ENCODE measurements at places on chromosomes 16 and 17. TPM values are rescaled to one million over a fixed set of nuclear protein-coding genes. Genes with fewer than 3 reads are reported as not detected.

The VPS4A gene
- total RNA-seq, result 22.0 TPM

The CENPN gene
- total RNA-seq, result 36.1 TPM

The BAHCC1 gene
- total RNA-seq, result 9.0 TPM

The CCL8 gene
- total RNA-seq, result 0.89 TPM

The TCF25 gene
- 165 TPM for total RNA-seq

The OR4D1 gene
- total RNA-seq, result not detected

The SLC35G6 gene
- total RNA-seq, result not detected

The SLC16A3 gene
- 359 TPM for total RNA-seq

The ZNF423 gene
- under 0.01 TPM for total RNA-seq

The MYH8 gene
- total RNA-seq, result 0.09 TPM

The DPEP3 gene
- not detected for total RNA-seq

The USP22 gene
- total RNA-seq, result 279 TPM

The LCAT gene
- 6.5 TPM for total RNA-seq

The CDH13 gene
- total RNA-seq, result 293 TPM

The TELO2 gene
- total RNA-seq, result 12.8 TPM

The ABCC12 gene
- total RNA-seq, result not detected

The MED13 gene
- total RNA-seq, result 50.1 TPM

The TAF15 gene
- total RNA-seq, result 78.4 TPM

The IL34 gene
- 1.9 TPM for total RNA-seq

The CYGB gene
- 7.1 TPM for total RNA-seq

The SLC47A1 gene
- not detected for total RNA-seq

The CLEC18B gene
- 3.9 TPM for total RNA-seq

The TMC5 gene
- total RNA-seq, result not detected

The ZFHX3 gene
- 11.3 TPM for total RNA-seq

The TBC1D3H gene
- not detected for total RNA-seq

The EVPLL gene
- not detected for total RNA-seq

The TRPV3 gene
- total RNA-seq, result 0.65 TPM

The SCNN1B gene
- total RNA-seq, result not detected

The HNF1B gene
- not detected for total RNA-seq

The FSCN2 gene
- 2.7 TPM for total RNA-seq

The CACNG3 gene
- total RNA-seq, result not detected

All from smooth muscle cell of the umbilical artery (primary cell).